GM23248 (cell line): ENCODE measurements at places on chromosomes 12 and 14.

DNA sequence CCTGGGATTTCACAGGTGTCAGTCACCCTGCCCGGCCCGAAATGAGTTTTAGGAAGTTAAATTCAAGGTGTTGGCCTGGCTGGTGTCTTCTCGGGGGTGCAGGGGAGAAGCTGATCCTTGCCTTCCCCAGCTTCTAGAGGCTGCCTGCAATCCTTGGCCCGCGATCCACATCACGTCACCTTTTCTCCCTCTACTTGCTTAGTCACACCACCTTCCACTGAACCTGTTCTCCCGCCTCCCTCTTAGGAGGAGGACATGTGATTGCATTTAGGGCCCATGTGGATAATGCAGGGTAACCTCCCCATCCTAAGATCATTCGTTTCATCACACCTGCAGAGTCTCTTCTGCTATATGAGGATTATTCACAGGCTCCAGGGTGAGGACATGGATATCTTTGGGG lies 25.4 kb upstream of the ATXN2 start:
- H3K27ac ChIP-seq = no peak overlapping the region
- DNase-seq = no peak
- no peaks in the 10 kb centered on the region for H3K27me3 ChIP-seq
- H3K36me3 ChIP-seq = no peaks in the 10 kb centered on the region
- no peak overlapping the region for H3K4me3 ChIP-seq

DNA sequence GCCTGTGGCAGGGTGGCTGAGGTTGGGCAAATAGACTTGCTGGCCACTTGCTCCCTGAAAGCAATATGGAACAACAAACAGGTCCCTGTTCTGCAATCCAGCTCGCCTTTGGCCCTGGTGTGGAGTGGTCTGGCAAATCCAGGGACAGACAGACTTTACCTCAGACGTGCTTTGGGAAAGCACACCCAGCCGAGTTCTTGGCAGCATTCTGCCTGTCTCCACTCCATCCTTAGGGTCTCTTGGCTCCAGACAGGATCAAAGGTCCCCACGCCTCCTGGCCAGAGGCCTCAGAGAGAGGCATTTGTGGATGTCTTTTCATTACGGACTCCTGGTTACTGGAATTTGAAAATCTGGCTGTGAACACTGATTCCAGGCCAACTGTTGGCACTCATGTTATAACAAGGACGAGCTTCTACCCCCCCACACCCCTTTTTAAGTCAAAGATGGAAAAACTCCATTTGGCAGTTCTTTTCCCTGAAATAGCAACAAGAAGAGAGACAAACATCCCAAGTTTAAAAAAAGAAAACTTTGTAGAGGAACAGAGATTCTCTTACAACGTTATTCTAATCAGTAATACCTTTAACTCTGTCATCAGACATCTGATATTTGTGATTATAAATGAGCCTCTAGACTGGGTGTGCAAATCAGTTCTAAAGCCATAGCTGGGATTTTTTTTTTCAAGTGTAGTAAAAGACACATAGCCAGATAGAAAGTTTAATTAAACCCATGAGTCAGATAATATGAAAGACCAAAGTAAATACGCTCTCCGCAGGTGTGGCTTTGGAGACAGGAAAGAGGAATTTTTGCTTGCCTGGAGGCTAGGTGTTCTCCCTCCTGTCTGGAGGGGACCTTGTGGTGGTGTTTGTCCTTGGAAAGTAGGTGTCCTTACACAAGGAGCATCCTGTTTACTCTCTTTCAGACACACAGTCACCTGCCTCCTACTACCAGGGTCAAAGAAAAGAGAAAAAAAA lies 60.7 kb downstream of the GALNT8 start:
- no peak overlapping the region for H3K27ac ChIP-seq
- no peak overlapping the region for H3K4me3 ChIP-seq
- no peaks in the 10 kb centered on the region for H3K36me3 ChIP-seq
- no peaks in the 10 kb centered on the region for H3K27me3 ChIP-seq
- no peaks in the 10 kb centered on the region for H3K4me1 ChIP-seq
- DNase-seq = no peak

GRCh38 chr14:66152747-66153146 lies 333.4 kb upstream of the CCDC196 start:
- H3K27ac ChIP-seq = no peak overlapping the region
- H3K36me3 ChIP-seq = no peaks in the 10 kb centered on the region
- no peak for DNase-seq
- no peak overlapping the region for H3K4me3 ChIP-seq

DNA sequence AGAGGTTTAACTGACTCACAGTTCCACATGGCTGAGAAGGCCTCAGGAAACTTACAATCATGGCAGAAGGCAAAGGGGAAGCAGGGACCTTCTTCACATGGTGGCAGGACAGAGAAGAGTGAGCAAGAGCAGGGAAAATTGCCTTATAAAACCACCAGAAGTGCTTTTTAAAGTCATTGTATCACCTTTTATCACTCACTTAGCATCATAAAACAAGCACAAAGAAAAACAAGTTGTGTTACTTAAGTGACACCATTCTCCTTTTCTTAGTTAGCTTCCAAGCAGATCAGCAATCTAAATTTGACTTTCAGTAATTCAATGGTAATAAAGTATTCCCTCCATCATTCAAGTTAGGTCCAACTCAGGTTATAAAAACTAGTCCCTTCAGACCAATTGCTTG lies 28.5 kb downstream of the OSBPL8 start:
- no peaks in the 10 kb centered on the region for H3K4me1 ChIP-seq
- no peaks in the 10 kb centered on the region for H3K36me3 ChIP-seq
- H3K4me3 ChIP-seq = no peak overlapping the region

DNA sequence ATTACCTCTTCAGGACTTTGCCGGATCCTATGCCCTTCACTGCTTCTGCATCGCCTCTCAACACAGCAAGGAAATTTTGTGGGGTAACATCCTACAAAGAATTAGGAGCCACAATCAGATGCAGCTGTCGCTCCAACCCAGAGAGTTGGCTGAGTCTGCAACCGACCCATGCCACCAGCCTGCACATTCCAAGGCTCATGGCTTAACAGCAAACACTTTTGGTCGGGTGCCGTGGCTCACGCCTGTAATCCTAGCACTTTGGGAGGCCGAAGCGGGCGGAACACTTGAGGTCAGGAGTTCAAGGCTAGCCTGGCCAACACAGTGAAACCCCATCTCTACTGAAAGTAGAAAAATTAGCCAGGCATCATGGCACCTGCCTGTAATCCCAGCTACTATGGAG lies 32.3 kb downstream of the LGMN start:
- DNase-seq = no peak
- H3K27ac ChIP-seq = no peak overlapping the region
- H3K36me3 ChIP-seq = no peaks in the 10 kb centered on the region
- no peak overlapping the region for H3K4me3 ChIP-seq

DNA sequence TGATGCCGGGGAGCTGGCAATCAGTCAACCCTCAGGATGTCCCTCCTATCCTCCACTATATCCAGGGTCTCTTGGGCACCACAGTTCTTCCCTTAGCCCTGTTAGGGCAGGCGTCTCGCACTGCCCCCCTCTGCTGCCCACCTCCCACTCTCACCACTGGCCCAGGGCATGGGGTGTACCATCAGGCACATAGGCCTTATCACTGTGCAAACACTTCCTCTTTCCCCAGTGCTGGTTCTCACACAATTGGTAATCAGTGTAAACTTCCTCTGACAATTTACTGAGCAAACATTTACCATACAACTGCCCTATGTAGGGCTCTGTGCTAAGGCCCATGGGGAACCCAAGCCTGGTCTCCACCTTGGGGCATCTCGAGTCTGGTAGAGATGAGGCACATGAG lies 20.1 kb upstream of the TMED10 start:
- H3K27ac ChIP-seq = no peak overlapping the region
- H3K27me3 ChIP-seq = no peaks in the 10 kb centered on the region
- no peak overlapping the region for H3K4me3 ChIP-seq
- no peaks in the 10 kb centered on the region for H3K36me3 ChIP-seq

- no peaks in the 10 kb centered on the region for H3K4me1 ChIP-seq
- no peak overlapping the region for H3K4me3 ChIP-seq
- H3K27ac ChIP-seq = no peak overlapping the region
- no peak for DNase-seq
These were observed 36.2 kb downstream of the CMAS start for GRCh38 chr12:22082190-22082701.

DNA sequence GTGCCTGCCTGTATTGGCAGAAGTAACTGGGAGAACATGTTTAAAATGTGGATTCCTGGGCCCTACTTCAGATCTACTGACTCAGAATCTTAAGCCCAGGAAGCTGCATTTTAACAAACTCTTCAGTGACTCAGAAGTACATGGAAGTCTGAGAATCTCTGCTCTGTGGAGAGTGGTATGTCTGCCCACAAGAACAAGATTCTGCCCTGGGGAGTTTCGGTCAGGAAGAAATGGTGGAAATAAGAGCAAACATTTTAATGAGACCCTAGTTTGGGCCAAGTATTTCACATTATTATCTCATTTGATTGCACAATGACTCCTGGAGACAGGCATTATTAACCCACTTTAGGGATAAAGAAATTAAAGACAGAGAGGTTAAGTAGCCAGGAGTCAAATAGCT lies 8.2 kb downstream of the ALDH1L2 start:
- DNase-seq = peak; percentile 86
- H3K27me3 ChIP-seq = no peaks in the 10 kb centered on the region
- H3K4me1 ChIP-seq = peaks cover 39% of the 10 kb centered on the region
- H3K4me3 ChIP-seq = no peak overlapping the region
- peak overlapping the region; percentile 48 for H3K27ac ChIP-seq

DNA sequence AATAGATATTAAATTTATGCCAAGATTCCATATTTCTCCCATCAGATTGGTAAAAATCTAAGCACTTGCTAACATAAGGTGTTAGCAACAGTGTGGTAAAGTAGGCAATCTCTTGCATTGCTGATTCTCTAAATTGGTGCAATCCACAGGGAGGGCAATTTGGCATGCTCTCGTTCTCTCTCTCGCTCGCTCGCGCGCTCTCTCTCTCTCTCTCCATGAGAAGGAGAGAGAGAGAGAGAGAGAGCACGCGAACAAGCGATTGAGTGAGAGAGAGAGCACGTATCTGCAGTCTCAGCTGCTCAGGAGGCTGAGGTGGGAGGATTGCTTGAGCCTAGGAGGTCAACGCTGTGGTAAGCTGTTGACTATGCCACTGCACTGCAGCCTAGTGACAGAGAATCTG lies 25.9 kb downstream of the PSEN1 start:
- no peak overlapping the region for H3K4me3 ChIP-seq
- no peaks in the 10 kb centered on the region for H3K4me1 ChIP-seq
- peaks cover 16% of the 10 kb centered on the region; the same call in 1 of the 2 replicates for H3K36me3 ChIP-seq
- H3K27ac ChIP-seq = no peak overlapping the region
- H3K27me3 ChIP-seq = no peaks in the 10 kb centered on the region
- DNase-seq = no peak

DNA sequence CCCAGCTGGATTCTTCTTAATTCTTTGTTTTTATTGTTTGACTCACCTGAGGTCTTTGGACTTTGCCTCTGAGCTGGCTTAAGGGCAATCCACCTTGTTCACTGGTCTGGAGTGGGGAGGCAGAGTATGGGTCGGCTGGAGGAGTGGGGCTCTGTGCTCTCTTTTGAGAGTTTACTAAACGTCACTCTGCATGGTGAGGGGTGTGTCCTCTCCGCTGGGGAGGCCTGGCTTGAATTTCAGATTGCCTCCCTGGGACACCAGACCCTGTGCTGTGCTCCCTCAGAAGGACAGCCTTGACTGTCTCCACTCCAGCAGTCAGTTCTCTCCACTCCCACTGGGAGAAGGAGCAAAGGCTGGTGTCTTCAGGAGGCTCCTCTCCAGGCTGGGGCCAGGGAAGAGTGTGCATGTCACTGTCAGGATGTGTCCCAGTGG lies 1.9 kb upstream of the MTA1 start:
- no peak overlapping the region for H3K4me3 ChIP-seq
- no peaks in the 10 kb centered on the region for H3K36me3 ChIP-seq
- no peaks in the 10 kb centered on the region for H3K4me1 ChIP-seq
- H3K27ac ChIP-seq = no peak overlapping the region

- H3K4me1 ChIP-seq = no peaks in the 10 kb centered on the region
- H3K4me3 ChIP-seq = no peak overlapping the region
- no peaks in the 10 kb centered on the region for H3K36me3 ChIP-seq
- no peak overlapping the region for H3K27ac ChIP-seq
- DNase-seq = peak; percentile 66
These were observed 417.0 kb downstream of the DPF3 start for GRCh38 chr14:72476657-72477499.

DNA sequence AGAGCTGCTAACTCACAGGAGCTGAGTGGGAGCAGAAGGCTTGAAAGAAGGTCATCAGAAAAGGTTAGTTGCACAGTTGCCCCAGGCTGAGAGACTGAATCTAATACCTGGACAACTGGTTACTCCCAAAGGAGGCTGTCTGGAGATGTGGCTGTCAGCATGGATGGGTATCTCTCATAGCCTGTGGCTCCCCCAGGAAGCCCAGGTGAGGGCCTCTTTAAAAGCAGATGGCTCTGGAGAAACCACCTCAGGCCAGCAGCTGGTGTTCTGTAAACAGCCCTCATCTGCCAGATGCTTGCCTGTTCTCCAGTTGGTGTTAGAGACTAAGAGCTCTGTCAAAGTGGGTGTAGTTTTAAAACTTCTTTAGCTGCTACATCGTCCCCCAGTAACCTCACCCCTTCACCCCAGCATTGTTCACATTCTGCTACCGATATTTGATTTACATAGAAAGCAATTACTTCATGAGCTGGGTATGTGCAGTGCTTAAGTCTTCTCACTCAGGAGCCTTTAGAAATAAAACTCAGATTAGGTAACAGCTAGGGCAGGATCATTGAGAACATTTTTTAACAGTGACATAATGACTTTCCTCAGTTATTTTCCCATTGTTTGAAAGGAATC lies 25.8 kb downstream of the DACT1 start:
- H3K27ac ChIP-seq = no peak overlapping the region
- H3K36me3 ChIP-seq = no peaks in the 10 kb centered on the region
- no peak overlapping the region for H3K4me3 ChIP-seq
- H3K4me1 ChIP-seq = peaks cover 14% of the 10 kb centered on the region

GRCh38 chr12:11553871-11554533 lies 95.5 kb upstream of the ETV6 start:
- H3K27ac ChIP-seq = no peak overlapping the region
- peak; percentile 76 for DNase-seq

- H3K4me3 ChIP-seq = no peak overlapping the region
- no peak overlapping the region for H3K27ac ChIP-seq
- no peaks in the 10 kb centered on the region for H3K4me1 ChIP-seq
- H3K27me3 ChIP-seq = no peaks in the 10 kb centered on the region
- DNase-seq = no peak
These were observed 14.7 kb downstream of the PEBP1 start for GRCh38 chr12:118150625-118151024.

- no peaks in the 10 kb centered on the region for H3K4me1 ChIP-seq
- H3K36me3 ChIP-seq = no peaks in the 10 kb centered on the region
- H3K27ac ChIP-seq = no peak overlapping the region
These were observed 73.4 kb upstream of the CLEC14A start for GRCh38 chr14:38329246-38329645.

- no peak overlapping the region for H3K27ac ChIP-seq
- no peak overlapping the region for H3K4me3 ChIP-seq
- H3K27me3 ChIP-seq = no peaks in the 10 kb centered on the region
- peak; percentile 25 for DNase-seq
- H3K4me1 ChIP-seq = no peaks in the 10 kb centered on the region
These were observed 287.8 kb upstream of the KITLG start for GRCh38 chr12:88868050-88868449.

- H3K4me1 ChIP-seq = peaks cover 18% of the 10 kb centered on the region
- no peaks in the 10 kb centered on the region for H3K27me3 ChIP-seq
- peak overlapping the region; percentile 88 for H3K4me3 ChIP-seq
- H3K27ac ChIP-seq = peak overlapping the region; percentile 64
These were observed 1.5 kb downstream of the CIPC start for GRCh38 chr14:77099425-77100167.
